NCI-H2029 (cell line): ENCODE measurements at places on chromosomes 3 and 15.

DNA sequence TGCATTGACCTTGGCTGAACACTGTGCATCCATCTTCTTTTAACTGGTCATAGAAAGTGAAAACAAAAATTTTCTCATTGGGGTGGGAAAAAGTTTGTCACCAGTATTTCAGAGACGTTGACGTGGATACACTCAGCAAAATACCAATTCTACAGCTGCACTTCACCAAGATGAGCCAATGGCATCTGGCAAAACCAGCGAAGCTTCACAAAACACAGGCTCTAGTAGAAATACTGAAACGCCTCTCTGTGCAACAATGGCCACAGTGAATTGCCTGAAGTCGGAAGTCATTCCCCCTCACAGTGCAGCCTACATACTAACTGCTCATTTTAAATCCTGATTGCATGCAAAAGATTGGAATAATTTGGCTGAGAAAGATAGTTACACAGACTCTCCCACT, 17.0 kb downstream of the PCYT1A start:
- no peak for DNase-seq

DNA sequence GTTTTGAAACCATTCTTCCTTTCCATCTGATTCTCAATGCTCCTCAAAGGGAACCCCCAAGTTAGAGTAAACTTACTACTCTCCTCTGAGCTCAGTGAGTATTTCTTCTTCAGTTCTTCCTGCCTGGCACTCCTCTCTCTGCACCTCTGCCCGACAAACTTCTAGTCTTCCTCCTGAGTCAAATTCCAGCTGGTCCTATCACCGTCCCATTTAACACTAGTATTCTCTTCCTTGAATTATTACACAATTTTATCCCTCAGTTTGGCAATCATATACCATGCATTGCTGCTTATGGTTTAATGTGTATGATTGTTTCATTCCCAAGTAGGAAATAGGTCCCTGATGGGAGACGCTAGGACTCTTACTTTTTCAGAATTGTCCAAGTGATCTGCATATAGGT, 279.7 kb downstream of the MECOM start:
- no peak for DNase-seq

- peak; percentile 56 for DNase-seq
These were observed 131.6 kb downstream of the AQP9 start for GRCh38 chr15:58269455-58270414.

DNA sequence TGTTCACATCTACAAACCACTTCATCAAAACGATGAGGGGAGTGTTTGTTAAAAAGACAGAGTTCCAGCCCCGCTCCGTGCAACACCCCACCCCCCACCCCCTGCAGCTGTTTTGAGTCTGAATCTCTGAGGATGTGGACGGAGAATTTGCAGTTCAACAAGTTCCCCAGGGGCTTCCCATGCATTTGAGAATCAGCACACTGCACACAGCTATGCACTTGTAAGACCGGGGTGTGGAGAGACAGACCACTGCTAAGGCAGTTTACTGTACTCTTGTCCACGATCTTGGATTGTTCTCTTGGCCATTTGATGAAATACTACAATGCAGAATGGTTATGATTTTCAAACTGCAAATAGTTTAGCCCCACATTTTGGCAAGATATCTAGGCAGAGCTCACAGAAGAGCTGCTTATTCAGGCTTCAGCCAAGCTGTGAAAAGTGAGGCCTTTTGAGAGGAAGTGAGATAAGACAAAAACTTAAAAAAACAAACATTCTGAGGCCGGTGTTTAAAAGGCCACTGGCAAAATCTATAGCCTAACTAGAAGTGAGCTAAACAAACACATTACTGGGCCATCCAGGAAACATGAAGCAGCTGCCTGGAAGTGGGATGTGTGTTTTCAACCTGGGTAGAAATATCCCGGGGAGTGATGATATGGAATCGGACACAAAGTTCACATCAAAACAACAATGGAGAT, 308.2 kb upstream of the ADAMTS9 start:
- no peak for DNase-seq

GRCh38 chr3:165133188-165133899, 55.0 kb upstream of the SI start:
- no peak for DNase-seq

DNA sequence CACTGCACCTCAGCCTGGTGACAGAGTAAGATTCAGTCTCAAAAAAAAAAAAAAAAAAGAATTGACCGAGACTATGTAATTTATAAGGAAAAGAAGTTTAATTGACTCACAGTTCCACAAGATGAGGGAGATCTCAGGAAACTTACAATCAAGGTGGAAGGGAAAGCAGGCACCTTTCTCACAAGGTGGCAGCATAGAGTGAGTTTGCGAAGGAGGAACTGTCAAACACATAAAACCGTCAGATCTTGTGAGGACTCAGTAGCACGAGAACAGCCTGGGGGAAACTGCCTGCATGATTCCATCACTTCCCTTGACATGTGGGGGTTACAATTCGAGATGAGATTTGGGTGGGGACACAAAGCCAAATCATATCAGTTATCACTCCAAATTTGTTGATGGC, 380.9 kb downstream of the EDEM1 start:
- no peak for DNase-seq

DNA sequence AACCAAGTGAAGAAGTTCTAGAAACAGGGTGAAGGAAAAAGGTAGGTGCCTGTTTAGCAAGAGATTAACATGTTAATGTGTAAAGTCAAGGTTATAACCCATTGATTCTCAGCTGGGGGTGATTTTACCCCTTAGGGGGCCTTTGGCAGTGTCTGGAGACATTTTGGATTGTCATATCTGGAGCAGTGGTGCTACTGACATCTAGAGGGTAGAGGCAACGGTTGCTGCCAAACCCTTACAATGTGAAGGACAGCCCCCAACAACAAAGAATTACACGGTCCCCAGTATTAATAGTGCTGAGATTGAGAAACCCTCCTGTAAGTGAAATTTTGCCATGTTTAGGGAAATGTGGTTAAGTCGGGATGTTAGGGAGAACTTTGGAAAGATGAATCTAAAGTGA, 74.7 kb downstream of the CRYBG3 start:
- no peak for DNase-seq

- no peak for DNase-seq
These were observed 107.3 kb downstream of the HERC1 start for GRCh38 chr15:63726491-63726890.

- DNase-seq, result no peak
These were observed 25.7 kb upstream of the ROBO2 start for GRCh38 chr3:77014226-77014625.

DNA sequence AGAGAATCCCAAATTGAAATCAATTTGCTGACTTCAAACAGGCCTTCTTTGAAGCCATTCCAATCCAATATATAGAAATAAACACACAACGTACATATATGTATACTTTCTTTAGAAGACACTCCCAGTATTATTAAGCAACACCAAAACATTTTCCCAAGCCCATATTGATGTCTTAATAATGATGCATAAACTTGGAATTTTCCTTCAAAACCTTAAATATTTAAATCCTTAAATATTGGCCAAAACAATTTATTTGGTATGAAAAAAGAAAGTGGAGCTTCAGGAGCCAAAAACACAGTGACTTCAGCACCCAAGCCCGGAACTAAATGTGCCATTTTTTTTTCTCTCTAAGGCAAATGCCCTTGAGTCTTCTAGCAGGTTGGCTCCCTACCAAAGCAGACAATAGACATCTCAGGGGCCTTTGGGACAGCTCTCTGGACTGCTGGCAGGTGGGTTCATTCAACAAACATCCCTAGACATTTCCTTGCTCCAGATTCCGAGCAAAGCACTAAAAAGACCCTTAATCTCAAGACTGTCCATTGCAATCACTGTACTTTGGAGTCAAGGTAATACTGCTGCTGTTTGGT, 384.7 kb downstream of the NTRK3 start:
- DNase-seq, result peak; percentile 28

DNA sequence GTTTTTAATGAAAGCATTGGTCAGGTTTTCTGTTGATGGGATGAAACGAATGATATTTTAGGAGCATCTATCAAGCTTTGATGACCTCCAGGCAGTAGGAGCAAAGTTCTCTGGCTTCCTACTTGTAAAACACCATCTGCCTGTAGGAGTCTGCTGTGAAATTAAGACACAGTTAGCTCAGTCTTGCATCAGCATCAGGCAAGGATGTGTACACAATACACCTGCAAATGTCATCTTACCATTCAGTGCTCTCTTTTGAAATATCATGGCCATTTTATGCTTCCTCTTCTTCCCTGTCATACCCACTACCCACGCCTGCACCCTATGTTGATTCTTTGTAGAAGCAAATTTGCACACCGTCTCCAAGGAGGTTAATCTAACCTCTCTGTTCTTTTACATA, 38.2 kb downstream of the B3GALNT1 start:
- DNase-seq, result no peak

GRCh38 chr3:170012683-170013400, 25.0 kb upstream of the GPR160 start:
- no peak for DNase-seq

DNA sequence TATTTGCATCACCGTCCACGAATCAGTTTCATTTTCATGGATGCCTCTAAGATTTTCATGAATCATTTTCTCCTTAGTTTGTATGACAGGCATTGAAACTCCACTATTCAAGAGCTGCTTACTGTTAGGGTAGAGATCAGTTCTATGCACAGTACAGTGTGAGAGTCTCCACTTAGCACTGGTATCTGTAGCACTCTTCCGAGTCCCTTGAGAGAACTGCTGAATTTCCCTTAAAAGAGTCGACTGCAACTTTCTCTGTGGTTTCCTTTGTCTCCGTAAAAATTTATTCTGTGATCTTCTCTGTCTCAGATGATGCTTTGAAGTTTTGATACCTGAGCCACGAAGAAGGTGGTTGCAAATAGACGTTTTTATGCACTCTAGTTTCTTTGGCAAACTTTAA, 14.8 kb downstream of the GTPBP8 start:
- no peak for DNase-seq

DNA sequence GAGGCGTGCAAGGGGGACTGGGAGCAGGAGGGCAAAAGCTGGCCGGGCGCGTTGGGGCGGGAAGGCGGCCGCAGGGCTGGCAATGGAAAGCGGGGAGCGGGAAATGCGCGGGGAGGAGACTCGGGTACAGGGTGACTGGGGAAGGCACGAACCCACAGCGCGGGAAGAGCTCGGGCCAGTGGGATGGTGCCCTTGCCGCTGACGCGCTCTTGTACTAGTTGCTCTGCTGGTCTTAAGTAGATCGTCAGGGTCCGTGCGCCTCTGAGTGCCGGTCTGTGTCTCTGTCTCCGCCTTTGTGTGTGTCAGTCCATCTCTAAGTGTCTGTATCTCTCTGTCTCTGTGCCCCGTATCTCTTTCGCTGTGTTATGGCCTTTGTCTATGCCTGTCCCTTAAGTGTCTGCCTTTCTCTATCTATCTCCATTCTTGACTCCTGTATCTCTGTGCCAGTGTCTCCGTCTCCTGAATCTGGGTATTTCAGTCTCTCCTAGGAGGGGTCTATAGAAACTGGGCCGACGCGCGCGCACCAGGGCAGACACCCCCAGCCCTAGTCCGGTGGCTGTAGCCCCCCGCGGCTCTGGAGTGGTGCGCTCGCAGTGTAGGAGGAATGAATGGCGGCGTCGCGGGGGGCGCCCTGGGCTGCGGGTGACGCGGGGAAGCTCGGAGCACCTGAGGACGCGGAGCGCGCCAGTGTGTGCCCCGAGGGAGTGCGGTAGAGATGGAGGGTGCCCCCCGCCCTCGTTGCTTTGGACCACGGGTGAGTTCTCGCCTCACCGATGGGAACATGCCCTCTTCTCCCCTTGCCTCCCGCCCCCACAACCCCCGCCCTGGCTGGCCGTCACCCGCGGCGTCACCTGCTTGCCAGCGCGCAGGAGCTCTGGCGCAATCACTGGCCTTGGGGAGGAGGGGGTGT, 756 bp upstream of the CAMK2N2 start:
- DNase-seq, result peak; percentile 61

GRCh38 chr3:107739227-107739626, 216.5 kb downstream of the BBX start:
- DNase-seq, result no peak

GRCh38 chr15:27820232-27820631, 278.9 kb downstream of the OCA2 start:
- DNase-seq, result no peak

- no peak for DNase-seq
These were observed 65.6 kb downstream of the SLC6A6 start for GRCh38 chr3:14467814-14468620.

DNA sequence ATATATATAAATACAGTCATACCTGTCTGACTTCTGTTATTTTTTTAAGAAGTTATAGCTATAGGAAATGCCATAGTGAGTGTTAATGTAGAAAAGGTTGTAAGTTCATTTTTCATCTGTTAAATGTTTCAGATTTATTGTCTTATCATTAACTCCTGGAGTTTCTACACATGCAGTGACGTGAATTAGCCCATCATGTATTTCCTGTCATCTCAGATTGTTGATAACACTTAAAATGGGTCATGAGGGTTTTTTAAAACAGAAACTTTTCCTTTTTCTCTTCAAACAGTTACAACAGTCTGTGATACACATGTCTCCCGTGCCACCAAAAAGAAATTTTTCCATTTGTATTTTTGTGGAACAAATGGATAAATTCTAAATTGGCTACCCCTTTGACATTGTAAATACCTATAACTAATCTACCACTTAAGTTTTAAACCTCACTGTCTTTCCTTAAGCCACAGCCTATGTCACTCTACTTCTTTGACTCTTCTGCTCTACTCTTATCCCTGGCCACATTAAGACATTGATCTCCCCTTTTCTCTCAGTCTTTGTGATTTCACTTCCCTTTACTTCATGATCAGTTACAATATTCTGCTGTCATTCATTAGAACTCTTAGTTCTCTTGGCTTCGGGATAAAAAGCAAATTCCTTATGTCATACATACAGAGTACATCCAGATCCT, 89.1 kb downstream of the NEO1 start:
- no peak for DNase-seq

DNA sequence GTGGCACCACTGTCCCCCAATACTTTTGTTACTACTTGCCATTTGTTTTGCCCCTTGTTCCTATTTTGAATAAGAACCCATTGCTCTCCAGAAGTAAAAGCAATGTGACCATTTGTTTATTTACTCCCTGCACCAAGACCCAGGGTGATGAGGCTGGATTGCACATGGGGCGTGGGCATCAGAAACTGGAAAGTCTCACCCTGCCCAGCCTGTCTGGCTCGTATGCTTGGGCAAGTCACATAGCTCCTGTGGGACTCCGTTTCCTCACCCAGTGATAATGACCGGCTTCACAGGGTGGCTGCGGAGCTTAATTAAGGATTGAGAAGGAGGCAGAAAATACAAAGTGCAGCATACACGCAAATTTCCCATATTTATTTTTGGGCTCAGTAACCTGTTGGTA, 167.7 kb upstream of the ICE2 start:
- DNase-seq, result no peak

- no peak for DNase-seq
These were observed 236.4 kb downstream of the LPP start for GRCh38 chr3:188390343-188390718.

- peak; percentile 65 for DNase-seq
These were observed 61.0 kb upstream of the ANKRD28 start for GRCh38 chr3:15858547-15859506.

- DNase-seq, result no peak
These were observed 1.7 kb downstream of the RASL12 start for GRCh38 chr15:65066001-65066634.
